ENCODE measurements at places on chromosomes 3 and 15. TPM values are rescaled to one million over a fixed set of nuclear protein-coding genes. Genes with fewer than 3 reads are reported as not detected.

GRCh38 chr3:66303491-66303901 is 82.7 kb downstream of the SLC25A26 start:
- no peak for DNase-seq

DNA sequence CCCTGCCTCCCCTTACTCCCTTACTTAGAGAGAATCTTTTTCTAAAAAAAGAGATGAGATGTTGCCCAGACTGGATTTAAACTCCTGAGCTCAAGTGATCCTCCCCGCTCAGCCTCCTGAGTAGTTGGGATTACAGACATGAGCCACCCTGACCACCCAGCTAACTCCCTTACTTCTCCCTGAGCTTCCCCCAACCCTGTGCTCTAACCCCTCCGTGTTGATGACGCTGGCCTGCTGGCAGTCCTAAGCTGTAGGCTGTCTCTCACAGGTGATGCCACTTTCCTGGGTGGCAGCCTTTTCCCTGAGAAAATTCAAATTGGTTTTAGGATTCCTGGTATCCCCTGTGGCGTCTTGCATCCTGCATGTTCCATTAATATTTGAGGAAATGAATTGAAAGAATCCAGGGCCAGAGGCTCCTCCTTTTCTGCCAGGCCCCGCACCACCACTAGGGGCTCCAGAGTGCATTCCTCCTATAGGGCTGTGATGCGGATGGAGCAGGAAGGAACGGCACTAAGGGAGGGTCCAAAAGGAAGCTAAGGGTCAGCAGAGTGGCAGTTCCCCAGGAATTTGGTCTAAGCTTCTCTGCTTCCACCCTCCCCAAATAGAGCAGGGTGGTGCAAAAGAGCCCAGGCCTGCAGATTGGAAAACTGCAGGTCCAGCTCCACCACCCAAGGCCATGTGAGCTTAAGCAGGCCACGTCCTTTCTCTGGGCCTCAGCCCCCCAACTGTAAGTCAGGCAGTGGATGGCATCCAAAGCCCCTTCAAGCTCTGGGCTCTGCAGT is 101.1 kb downstream of the DAPK2 start:
- DNase-seq, result peak; percentile 82

DNA sequence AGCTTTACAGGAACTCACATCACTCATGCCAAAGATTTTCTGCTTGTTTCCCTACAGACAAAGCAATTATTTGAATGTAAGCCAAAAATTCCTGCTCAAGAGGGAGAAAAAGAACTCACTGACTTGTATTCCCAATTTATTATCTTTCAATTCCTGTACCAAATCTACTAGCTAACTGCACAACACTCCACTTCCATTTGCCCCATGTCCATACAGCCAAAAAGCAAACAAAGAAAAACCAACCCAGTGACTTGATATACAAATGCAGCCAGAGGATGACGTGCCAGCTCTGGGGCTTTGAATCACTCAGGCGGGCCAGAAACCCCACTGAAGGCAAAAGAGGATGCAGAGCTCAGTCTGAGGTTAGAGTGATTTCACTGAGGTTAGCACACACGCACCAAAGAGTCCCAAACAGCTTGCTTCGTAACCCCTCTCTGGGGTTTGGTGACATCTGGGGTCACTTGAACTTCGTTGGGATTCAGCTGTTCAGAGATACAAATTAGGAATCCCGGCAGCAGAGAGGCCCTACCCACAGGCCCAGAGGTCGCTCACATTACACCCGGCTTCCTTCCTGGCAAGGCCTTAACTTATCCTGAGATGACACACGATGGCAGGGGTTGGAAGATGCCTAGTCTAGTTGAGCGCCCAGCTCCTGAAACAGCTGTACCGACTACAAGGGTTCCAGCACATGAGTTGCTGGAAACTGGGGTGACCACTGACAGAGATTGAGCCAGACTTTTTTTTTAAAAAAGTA is 1.6 kb downstream of the RFTN1 start:
- DNase-seq, result no peak

DNA sequence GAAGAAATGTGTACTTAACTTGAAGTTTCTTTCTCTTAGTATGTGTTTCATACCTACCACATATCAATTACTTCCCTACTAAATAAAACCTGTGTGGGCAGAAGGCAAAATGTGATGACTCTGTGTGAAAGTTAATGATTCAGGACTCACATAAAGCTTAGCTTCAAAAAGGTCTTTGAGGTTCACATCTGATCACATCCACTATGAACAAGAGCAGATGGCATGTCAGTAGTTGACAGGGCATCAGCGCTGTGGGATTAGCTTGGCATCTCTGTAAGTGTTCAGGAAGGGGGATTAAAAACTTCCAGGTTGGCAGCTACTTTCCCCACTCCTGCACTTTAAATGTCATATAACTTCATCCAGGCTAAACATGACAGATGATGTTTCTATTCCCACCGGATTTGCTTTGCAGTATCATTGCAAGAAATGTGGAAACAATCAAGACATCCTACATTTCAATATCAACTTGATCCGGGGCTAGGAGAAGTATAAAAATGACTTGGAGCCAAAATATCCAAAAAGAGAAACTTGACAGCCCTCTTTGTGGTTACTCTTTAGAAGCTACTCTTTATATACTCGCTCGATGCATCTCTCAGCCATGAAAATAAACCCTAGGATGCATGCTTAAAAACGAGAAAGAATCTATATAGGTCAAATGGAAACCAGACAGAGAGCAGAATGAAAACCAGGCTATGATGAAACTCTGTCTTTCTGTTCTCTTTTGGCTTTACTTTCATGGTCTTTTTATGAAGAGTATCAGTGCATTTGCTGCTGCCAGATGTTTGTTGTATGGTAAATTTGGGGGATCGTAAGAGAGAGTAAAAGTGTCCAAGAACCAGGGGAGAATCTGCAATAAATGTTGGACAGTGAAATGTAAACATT is 273.1 kb upstream of the ALCAM start:
- DNase-seq, result no peak

DNA sequence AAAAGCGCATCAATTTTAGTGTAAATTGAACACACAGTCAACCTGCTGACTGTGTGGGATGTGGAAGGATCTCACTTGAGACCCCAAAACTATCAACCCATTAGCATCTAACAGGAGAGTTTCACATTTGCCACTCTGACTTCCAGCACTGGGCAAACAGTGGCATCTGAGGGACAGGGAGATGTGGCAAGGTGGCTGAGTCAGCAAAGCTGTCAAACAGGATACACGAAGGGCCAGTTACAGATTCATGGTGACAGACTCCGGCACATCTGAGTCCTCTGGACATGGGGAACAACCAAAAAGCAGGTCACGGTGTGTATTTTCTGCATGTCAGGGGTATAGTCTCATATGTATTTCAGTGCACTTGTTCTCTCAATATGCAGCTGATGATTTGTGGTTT is 573.4 kb upstream of the PPP2R3A start:
- no peak for DNase-seq

- DNase-seq, result no peak
Measured at GRCh38 chr3:112688819-112689218, 47.9 kb upstream of the CCDC80 start.

GRCh38 chr3:161851941-161852566 is 355.4 kb downstream of the OTOL1 start:
- peak; percentile 85 for DNase-seq

The ISY1 gene
- total RNA-seq, result 21.4 TPM

The CLEC3B gene
- total RNA-seq, result 0.92 TPM

The NECTIN3 gene
- 23.0 TPM for total RNA-seq

The GOLGA8S gene
- total RNA-seq, result 0.22 TPM

Measured in WTC11 (cell line).